ENCODE measurements at places on chromosomes 12 and 14.

DNA sequence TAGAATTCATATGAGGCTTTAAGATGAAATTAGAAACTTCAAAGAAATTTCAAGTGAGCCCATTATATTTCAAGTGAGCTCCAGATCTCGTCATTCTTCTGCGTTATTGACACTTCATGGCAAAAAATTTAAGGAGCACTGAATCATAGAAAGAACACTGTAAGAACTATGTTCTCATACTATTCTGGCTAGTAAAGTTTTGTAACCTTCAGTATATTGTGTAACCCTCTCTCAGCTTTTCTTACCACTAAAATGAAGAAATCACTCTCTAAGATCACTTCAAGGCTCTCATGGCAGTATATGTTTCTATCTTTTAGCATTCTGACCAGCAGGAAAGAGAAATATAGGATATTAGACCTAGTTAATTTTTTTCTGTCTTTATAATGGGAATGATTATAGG is 6.3 kb downstream of the GPHN start:
- no peak for DNase-seq

GRCh38 chr12:49744363-49744885 is 3.1 kb downstream of the TMBIM6 start:
- DNase-seq = no peak

DNA sequence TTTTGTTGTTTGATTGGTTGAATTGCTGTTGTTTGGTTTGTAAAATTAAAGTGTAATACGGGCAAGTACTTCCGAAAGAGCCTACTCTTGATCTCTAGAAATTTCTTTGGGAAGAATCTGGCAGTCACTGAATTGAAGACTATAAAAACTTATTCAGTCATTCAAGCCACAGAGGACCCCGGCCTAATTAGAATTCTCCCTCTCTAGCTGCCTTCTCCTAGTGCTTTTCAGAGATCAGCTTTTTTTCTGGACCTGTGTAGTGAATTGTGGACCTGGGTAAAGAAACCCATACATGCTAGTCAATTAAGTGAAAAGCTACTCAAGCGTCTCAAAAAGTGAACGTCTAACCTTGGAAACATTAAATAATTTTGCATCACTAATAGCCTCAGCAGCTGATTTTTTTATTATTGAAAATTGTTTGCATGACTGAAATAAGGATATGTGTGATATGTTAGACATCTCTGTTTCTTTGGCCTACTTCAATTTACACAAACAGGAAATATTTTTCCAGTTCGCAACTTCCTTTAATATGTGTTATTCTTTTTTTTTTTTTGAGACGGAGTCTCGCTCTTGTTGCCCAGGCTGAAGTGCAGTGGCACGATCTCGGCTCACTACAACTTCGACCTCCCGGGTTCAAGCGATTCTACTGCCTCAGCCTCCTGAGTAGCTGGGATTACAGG is 27.2 kb downstream of the EFCAB11 start:
- DNase-seq = no peak

DNA sequence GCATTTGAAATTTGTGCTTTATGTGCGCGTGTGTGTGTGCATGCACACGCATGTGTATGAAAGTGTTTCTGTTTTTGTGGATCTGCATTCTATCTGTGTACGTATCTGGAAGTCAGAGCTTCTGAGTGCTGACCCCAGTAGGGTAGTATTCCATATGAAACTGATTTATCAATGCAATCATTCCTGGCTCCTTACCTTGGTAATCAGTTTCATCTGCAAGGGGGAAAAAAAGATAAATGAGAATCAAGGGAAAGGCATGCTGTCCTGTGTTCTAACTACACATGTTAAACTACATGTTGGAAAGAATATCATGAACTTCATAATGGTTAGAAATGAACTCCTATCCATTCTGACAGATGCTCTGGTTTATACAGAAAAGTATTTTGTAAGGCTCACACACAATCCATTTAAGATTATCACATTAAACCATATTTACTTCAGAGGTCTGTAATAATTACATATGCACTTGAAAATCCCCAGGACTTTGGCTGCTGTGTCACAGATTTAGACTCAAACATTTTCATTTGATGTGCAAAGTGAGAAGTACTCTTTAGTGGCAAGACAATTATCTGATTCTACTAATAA is 276.1 kb upstream of the LMO3 start:
- no peak for DNase-seq

DNA sequence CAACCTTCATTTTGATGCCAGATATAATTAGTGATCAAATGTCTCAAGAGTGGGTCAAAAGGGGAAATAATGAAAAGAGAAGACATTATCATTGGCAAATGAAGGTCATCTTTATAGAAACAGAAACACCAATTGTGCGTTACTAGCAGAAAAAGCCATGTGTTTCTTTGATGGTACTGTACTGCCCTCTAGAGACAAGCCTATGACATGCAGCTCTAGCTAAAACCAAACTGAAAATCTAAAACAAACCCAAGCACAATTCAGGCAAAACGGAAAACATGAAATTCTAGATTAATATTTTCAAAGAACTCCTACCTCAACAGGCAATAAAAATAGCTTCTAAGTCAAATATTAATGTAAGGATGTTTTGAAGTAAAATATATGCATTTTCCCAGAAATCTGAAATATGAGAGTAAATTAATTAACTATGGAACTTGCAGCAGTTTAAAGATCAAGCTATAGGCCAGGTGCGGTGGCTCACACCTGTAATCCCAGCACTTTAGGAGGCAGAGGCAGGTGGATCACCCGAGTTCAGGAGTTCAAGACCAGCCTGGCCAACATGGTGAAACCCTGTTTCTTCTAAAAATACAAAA is 115.4 kb downstream of the KLHL28 start:
- no peak for DNase-seq

- no peak for DNase-seq
Measured at GRCh38 chr12:24754690-24755638, 193.9 kb downstream of the BCAT1 start.

DNA sequence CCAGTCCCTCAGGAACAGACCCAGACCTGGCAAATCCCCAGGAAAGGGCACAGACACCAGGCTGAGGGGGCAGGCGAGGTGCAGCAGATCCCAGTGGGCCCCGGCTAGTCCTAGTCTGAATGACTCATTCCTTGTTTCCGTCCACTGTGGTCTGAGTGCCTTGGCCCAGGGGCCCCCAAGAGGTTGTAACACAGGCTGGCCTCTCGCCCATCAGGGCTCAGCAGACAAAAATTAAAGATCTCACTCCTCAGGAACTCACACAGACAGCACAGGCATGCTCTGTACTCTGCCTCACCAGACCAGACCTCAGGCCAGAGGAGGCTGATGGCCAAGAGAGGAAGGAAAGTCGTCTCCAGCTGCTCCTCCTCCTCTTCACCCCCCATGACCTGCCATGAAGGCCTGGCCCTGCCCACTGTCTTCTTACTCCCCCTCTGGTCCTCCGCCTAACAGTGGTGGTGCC is 7.7 kb upstream of the LTBP2 start:
- no peak for DNase-seq

DNA sequence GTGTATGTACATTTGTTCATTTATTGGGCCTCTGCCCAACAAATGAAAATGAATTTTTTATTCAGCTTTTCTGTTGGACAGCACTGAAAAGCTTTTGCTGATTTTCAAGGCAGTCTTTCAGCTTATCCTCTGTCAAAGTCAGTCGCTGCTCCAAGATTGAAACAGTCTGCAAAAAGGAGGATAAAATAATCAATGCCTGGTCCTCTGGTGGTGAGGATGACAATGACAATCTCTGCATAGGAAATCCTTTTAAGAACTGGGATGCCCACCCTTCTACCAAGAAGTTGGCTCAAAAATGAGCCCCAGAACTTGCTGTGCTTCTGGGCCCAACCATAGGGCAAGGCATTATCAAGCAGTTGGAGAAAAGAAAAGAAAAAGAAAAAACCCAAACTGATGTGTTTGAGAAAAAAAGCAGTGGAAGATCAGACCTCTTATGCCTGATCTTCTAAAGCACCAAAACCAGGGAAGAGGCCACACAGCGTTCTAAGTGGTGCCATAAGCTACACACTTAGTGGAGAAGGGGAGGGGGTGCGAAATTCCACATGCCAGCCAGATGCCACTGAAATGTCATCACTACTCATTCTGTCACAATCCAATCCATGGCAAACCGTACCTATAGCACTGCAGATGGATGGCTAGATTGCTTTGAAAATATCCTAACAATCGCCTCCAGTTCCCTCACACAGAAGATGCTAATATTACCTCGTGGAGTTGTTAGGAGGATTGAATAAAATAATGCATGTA is 69.0 kb upstream of the DUSP6 start:
- DNase-seq = no peak

GRCh38 chr12:48366131-48366530 is 15.4 kb upstream of the ZNF641 start:
- no peak for DNase-seq

DNA sequence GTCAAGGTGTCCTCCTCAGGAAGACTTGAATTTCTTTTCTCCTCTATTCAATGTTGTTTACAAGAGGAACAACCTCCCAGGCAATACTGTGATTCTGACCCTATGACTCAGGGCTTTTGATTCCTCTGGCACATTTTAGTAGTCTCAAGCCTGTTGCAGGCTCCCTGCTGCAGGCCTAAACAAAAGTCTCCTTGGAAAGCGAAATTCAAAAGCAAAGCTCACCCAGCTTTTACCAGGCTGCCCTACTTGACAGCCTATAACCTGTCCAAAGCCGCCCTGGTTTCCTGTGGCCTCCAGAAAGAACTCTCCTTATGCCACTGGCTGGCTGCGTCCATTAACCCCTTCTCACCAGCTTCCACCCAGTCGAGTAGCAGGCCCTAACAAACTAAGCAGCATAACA is 11.6 kb downstream of the FGD6 start:
- DNase-seq = no peak

- DNase-seq = no peak
Measured at GRCh38 chr12:43305065-43305464, 246.9 kb downstream of the ADAMTS20 start.

DNA sequence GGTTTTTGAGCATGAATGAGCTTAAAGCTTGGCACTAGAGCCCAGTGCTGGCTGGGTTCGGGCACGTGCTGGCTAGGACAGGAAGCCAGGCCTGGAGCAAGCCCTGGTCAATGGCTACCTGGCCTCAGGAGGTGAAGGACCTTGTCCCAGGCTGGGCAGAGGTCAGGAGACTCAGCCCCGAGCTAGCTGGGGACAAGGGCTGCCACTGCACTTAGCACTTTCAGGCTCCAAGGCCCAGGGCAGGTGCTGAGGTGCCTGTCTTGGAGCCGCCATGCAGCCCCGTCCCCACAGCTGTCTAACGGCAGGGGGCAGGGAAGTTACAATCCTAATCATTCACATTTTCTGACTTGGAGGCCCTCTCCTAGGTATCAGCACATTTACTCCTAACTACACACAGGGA is 4.3 kb upstream of the AQP6 start:
- no peak for DNase-seq

GRCh38 chr12:131323879-131324278 is 370.2 kb downstream of the ADGRD1 start:
- no peak for DNase-seq

GRCh38 chr12:52229836-52230343 is 3.2 kb upstream of the KRT7 start:
- no peak for DNase-seq

- DNase-seq = no peak
Measured at GRCh38 chr12:3215410-3215975, 138.3 kb downstream of the TSPAN9 start.

DNA sequence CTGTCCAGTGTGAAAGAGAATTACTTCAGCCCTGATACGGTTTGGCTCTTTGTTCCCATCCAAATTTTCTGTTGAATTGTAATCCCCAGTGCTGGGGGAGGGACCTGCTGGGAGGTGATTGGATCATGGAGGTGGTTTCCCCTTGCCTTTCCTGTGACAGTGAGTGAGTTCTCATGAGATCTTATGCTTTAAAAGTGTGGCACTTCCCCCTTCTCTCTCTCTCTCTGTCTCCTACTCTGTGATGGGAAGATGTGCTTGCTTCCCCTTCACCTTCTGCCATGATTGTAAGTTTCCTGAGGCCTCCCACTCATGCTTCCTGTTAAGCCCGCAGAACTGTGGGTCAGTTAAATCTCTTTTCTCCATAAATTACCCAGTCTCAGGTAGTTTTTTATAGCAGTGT is 5.5 kb upstream of the SLC15A5 start:
- no peak for DNase-seq

- no peak for DNase-seq
Measured at GRCh38 chr14:31479027-31479426, 8.8 kb downstream of the GPR33 start.

DNA sequence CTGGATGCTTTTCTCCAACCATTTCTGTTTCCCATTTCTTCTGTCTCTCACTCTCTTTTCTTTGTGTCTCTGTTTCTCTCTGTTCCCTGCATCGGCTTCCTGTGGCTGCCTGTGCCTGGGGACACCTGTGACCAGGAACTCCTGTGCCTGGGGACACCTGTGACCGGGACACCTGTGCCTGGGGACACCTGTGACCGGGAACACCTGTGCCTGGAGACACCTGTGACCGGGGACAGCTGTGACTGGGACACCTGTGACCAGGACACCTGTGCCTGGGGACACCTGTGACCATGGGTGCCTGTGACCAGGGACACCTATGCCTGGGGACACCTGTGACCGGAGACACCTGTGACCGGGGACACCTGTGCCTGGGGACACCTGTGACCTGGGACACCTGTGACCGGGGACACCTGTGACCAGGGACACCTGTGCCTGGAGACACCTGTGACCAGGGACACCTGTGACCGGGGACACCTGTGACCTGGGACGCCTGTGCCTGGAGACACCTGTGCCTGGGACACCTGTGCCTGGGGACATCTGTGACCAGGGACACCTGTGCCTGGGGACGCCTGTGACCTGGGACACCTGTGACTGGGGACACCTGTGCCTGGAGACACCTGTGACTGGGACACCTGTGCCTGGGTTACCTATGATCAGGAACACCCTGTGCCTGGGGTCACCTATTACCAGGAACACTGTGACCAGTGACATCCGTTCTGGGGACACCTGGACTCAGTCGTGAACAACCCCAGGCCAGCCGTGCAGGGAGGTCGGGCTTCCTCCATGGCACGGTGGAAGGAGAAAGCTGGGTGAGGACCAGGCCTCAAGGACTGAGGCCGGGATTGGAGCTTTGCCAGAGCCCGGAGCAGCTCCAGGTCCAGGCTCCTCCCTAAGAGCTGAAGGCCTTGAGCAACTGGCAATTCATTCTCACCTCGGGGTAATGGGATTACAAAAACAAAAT is 23.4 kb upstream of the FBRSL1 start:
- no peak for DNase-seq

DNA sequence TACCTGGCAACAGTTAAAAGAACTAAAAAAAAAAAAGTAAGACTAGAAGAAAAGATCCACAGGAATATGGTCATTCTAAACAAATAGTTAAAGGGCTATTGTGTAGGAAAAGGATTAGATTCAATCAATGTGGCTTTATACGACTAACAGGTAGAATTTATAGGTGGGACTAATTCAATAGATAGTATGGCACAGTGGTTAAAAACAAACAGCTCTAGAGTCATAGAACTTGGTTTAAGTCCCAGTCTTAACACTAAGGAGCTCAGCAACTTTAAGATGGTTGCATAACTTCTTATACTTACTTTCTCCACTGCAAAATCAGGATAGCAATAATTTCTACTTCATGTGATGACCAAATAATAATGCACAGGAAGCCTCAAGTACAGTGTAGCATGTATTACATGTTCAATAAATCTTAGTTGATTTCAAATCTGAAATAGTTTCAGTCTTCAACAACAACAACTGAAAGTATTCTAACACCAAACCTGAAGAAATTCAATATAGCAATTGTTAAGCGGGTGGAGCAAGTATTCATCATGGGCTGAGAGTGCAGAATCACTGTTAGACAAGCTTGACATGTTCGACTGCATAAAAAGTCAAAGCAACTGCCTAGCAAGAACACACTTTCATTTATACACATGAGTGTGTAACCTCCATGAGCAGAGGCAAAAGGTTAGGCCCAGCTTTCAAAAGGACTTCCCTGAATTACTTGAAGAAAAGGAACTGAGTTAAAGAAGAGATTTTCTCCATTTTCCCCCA is 50.4 kb downstream of the ITPR2 start:
- no peak for DNase-seq

GRCh38 chr14:93036652-93037345 is 78.9 kb downstream of the ITPK1 start:
- no peak for DNase-seq

Measured in activated T-cell treated with anti-CD3 and anti-CD28 coated beads, Interleukin-2, amount 50 U/mL, for 48 hours (primary cell).